ENCODE measurements at places on chromosomes 4 and X. TPM values are rescaled to one million over a fixed set of nuclear protein-coding genes. Genes with fewer than 3 reads are reported as not detected.
A peak's percentile ranks its signal among the peaks of the same experiment; 100 is the strongest.

SSX3 gene
- total RNA-seq, result not detected

NEXMIF gene
- total RNA-seq, result 0.80 TPM

HPRT1 gene
- total RNA-seq, result 13.7 TPM

CENPU gene
- total RNA-seq, result 1.5 TPM

TMEM154 gene
- 2.9 TPM for total RNA-seq

PABPC5 gene
- not detected for total RNA-seq

XAGE1A gene
- not detected for total RNA-seq

PABPC4L gene
- not detected for total RNA-seq

THAP9 gene
- total RNA-seq, result 3.7 TPM

TCEAL2 gene
- not detected for total RNA-seq

RPS6KA6 gene
- total RNA-seq, result 13.7 TPM

SSX2B gene
- not detected for total RNA-seq

EPHA5 gene
- total RNA-seq, result 0.32 TPM

CLGN gene
- total RNA-seq, result 1.5 TPM

VCX3A gene
- total RNA-seq, result not detected

UGT2A1 gene
- total RNA-seq, result not detected

GRCh38 chrX:13607331-13607995 lies 38.1 kb downstream of the EGFL6 start:
- DNase-seq, result no peak

- no peak for DNase-seq
Observed at GRCh38 chr4:3073158-3074077, 920 bp downstream of the HTT-AS start.

- DNase-seq, result no peak
Observed at GRCh38 chr4:99536271-99536670, 25.4 kb downstream of the C4orf17 start.

DNA sequence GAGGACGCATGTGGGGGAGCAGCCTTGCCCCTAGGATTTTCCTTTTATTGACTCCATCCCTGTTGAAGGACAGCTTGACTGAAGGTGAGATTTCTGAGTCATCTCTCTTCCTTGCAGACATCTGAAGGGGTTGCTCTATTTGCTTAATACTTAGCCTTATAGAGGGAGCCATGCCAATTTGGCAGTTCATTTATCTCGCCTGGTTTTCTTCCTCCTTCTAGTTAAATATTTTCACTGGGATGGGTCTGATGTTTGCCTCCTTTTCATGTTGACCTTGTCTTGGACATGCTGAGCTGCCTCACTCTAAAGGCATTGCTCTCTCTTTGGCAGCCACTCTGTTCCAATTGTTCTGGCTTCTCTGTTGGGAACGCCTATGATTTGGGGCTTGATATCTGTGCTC lies 151.0 kb upstream of the PSAPL1 start:
- DNase-seq, result no peak

DNA sequence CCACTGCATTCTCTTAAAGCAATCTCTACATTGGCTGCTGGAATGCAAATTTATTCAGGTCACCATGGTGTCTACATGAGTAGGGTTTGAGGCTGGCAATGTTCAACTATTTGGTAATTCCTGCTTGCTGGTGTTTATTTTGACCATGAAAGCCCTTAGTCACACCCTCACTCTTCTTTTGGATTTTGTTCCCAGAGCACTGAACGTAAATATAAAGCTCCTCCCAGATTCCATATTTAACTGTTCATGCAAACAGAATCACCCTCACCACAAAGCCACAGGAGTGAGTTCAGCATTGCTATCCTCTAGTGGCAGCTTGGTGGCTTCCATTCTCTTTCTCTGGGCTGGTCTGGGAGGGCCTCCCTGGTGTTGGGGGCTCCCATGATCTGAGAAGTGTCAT lies 82.8 kb downstream of the LNX1 start:
- no peak for DNase-seq

GRCh38 chr4:78776729-78777575 lies 802 bp downstream of the BMP2K start:
- peak; percentile 57 for DNase-seq

- DNase-seq, result peak; percentile 2
Observed at GRCh38 chr4:3521621-3522325, 10.4 kb downstream of the LRPAP1 start.

GRCh38 chrX:3461397-3462165 lies 115.1 kb upstream of the MXRA5 start:
- no peak for DNase-seq

- no peak for DNase-seq
Observed at GRCh38 chr4:182973511-182973911, 56.3 kb upstream of the DCTD start.

- DNase-seq, result peak; percentile 18
Observed at GRCh38 chr4:78057135-78057599, at the start of gene FRAS1. FRAS1 (plus strand) TSS chr4:78057323; CDS start chr4:78058010, 687 bp downstream.

- peak; percentile 43 for DNase-seq
Observed at GRCh38 chrX:7943600-7944245, 16.5 kb upstream of the PNPLA4 start.

DNA sequence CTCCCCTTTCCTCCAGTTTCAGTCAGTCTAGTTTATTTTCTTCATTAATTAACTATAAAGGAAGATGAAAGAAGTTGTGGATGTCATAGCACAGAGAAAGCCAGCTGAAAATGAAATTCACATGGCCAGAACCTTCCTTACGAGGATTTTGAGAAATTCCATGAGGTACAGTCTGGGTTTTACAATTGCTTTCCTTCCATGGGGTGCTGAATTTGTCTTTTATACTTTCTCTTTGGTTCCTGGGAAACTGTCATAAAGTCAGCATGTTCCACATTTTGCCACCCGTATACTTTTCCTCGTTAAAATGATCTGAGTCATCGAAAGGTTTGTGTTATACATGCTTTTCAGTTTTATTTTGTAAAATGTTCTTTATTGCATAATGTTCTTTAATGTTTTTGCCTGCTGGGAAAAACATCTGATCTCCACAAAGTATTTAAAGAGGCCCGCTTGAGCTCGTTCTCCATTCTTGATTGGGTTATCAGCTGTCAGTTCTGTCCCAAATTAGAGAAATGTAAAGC lies 78.1 kb upstream of the CLDN34 start:
- DNase-seq, result no peak

DNA sequence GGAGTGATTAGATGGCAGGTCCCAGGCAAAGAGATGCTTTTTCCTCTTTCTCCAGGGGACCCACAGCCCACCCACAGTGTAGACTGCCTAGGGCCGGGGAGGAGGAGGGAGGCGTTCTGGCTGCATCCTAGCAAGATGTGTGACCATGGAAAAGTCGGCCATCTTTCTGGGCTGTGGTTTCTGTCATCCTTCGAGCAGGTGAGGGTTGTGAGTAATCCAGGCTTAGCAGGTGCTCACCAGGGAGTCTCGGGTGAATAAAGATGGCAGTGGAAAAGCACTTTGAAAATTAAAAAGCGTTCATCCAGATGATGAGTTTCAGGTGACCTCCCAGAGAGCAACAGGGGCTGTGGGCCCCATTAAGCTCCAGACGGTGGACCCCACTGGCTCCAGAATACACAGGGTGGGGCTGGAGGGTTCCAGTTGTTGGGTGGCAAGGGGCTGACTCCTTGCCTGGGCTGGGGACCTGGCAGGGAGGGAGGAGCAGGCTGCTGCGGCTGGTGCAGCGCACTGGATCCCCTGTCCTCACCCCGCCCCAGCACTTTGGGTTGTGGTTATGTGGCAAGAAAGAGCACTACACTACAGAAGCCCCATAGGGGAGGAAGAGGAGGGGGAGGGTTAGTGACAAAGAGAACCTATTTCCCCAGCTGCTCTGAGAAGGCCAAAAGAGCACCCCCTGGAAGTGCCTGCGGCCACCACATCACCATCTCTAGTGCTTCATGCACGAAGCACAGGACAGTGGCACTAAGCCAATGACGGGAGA lies 23.7 kb downstream of the ELF4 start:
- peak; percentile 56 for DNase-seq

DNA sequence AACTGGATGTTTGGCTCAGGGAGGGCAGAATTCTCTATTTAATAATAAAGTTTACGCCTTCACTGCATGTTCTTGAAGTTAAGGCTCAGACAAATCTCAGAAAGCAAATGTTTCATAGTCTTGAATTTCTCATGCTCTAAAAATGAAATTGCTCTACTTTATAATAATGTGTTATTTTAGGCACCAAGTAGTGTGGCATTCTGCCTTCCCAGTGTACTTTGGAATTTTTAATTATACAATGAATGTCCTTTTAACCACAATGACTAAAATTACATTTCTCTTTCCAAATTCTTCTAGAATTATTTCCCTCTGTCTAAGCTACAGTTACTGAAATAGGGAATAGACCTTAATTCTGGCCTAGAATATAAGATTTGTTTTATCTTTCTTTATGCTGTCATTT lies 97.9 kb upstream of the PDE5A start:
- no peak for DNase-seq

GRCh38 chrX:120137439-120137838 lies 21.0 kb upstream of the RHOXF2 start:
- DNase-seq, result no peak

- DNase-seq, result no peak
Observed at GRCh38 chrX:103441878-103442535, 65.7 kb downstream of the BEX3 start.

- DNase-seq, result no peak
Observed at GRCh38 chrX:150162141-150162540, 201.0 kb upstream of the MAMLD1 start.

DNA sequence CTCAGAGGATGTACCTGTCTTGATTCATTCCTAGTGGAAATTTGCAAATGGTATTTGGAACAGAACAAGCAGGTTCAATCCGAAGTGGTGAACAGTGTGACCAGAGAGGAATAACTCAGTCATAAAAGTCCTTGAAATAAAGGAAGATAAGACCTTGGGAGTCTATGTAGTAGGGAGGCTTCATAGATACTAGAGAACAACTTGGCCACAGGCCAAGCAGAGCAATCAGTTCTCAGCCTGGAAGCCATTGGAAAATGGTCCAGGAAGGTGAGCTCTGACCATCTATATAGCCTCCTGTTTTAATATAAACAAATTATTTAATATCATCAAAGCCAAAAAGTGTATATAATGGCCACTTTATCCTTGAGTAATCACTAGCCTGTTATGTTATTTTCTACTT lies 11.3 kb downstream of the TXK start:
- DNase-seq, result no peak

- DNase-seq, result no peak
Observed at GRCh38 chrX:124378643-124379042, 32.3 kb downstream of the SH2D1A start.

GRCh38 chr4:83989835-83990234 lies 453.9 kb downstream of the GPAT3 start:
- DNase-seq, result no peak

DNA sequence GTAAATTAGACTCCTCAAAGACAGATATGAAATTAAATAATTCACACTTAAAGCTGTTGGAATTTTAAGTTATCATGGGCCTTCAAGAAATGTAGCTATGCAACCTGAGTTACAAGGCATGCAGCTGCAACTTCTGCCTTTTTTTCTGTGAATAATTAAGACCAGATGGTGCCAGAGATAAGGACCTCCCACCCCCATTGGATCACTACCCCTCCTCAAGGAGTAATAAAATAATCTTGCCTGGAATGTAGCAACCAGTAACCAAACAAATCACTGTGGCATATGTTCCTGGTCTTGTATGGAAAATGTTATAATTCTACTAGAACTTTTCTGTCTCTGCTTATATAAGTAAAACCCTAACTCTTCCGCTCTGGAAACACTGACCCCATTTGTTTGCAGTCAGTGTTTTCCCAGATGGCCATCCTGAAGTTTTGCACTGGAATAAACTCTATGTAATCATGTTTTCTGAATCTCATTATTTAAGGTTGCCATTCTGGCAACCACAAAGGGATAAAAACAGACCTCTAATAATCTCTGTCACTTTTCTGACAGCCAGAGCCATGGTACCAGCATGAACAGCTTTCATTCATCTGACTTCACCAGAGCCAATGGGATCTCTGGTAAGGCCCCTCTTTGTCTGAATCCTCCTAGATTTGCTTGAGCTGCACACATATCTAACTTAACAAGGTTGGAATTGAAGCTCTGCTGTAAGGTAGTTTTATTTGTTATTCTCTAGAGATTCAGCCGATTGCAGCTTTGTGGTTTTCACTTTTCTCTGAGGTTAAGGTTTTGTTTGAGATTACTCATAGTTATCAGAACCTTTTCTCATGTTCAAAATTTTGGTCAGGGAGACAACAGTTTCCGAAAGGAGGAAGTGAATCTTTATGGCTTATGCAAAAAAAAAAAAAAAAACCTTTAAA lies 274.6 kb downstream of the NAF1 start:
- DNase-seq, result no peak

DNA sequence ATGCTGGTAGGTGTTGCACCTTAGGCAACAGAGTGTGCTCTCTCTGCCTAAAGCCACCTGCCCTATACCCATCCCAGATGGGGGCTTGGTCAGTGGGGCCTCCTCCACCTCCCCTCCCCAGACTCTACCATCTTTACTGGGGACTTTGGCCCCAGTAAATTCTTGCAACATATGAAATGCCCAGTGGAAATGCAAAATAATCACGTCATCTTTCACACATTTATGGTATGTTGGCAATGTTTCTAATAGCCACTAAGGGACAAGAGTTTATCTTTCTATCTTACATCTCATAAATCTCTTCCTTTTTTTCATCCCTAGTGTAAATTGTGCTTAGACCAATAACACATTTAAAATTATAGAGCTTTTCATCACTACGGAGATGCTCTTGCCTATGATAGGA lies 103.0 kb upstream of the MAML3 start:
- DNase-seq, result no peak

- DNase-seq, result no peak
Observed at GRCh38 chr4:114874321-114874720, 239.1 kb downstream of the NDST4 start.

GRCh38 chr4:98284640-98285046 lies 23.5 kb downstream of the RAP1GDS1 start:
- no peak for DNase-seq

DNA sequence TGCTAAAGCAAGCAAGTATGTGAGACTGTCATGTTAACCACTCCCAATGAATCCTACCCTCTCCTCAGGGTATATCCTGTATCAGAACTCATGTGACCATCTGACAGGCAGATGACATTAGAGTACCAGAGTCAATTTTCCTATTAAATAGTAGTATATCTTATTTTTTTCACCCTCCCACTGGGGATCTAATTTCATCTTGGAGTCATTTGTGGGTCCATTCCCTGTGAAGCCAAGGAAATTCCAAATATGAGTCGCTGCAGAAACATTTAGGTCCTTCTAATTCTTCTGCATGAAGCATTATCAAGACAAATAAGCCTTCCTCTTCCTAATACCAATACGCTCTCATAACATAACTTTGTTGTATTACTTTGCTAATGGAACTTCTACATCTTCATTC lies 52.2 kb upstream of the BLTP1 start:
- no peak for DNase-seq

- no peak for DNase-seq
Observed at GRCh38 chrX:69876221-69876620, 173.5 kb downstream of the AWAT2 start.

DNA sequence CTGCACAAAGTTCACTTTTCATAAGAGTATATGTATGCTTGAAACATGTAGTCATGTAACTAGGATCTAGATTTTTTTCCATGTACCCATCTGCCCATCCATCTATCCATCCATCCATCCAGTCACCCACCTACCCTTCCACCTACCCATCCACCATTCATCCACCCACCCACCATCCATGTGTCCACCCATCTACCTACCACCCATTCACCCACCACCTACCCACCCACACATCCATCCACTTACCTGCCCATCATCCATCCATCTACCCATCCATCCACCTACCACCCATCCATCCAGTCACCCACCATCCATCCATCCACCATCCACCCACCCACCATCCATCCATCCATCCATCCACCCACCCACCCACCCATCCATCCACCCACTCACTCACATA lies 121.8 kb upstream of the PSAPL1 start:
- DNase-seq, result no peak
